Activated CD8-positive, alpha-beta memory T cell treated with anti-CD3 and anti-CD28 coated beads, Interleukin-2, amount 50 U/mL, for 4 hours (primary cell): ENCODE measurements at places on chromosomes 7 and 10.
A peak's percentile ranks its signal among the peaks of the same experiment; 100 is the strongest.

- no peak for DNase-seq
These were observed 293.6 kb upstream of the ZNF32 start for GRCh38 chr10:43942096-43942850.

DNA sequence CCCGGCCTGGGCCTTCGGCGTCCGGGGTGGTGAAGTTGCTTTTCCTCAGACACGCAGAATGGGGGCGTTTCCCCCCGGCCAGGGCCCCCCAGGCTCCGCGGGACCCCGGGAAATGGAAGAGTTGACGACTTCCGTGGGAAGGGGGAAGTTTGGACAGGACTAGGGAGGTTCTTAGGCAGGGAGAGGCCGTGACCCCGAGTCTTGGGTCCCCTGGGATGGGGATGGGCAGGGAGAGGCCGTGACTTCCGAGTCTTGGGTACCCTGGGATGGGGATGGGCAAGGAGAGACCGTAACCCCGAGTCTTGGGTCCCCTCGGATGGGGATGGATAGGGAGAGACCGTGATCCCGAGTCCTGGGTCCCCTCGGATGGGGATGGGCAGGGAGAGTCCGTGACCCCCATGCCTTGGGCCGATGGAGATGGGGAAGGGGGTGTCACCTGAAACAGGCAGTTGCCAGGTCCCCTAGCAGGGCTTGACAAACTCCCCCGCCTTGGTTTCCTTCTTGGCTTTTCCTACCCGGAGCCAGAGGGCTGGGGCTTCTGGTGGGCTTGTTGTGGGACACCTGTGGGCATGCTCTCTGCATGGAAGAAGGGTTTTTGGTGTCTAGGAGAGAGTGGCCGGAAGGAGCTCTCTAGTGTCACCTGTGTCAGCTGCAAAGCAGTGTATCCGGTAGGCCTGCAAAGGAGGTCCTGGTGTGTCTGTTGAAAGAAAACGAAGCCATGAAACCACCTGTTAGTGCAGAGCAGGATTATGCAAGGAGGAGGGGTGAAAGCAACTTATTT lies 1.1 kb downstream of the TRRAP start:
- peak; percentile 53 for DNase-seq

DNA sequence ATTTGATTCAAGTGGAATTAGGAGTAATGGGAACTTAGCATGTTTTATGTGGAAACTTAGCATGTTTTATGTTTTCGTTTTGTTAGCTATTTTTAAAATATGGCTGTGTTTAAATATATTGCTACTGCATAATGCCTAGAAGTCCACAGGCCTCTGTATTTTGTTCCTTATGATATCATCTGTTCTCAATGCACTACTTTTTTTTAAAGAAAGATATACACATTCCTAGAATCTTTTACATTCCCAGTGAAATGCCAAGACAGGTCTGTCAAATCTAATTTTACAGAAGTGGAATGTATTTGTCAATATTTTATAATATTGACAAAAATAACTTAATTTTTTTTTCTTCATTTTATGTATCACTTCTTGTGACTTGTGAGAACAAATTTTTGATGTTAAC lies 51.6 kb downstream of the ST7 start:
- no peak for DNase-seq

- no peak for DNase-seq
These were observed 275.9 kb downstream of the EXOC4 start for GRCh38 chr7:133528796-133529195.

DNA sequence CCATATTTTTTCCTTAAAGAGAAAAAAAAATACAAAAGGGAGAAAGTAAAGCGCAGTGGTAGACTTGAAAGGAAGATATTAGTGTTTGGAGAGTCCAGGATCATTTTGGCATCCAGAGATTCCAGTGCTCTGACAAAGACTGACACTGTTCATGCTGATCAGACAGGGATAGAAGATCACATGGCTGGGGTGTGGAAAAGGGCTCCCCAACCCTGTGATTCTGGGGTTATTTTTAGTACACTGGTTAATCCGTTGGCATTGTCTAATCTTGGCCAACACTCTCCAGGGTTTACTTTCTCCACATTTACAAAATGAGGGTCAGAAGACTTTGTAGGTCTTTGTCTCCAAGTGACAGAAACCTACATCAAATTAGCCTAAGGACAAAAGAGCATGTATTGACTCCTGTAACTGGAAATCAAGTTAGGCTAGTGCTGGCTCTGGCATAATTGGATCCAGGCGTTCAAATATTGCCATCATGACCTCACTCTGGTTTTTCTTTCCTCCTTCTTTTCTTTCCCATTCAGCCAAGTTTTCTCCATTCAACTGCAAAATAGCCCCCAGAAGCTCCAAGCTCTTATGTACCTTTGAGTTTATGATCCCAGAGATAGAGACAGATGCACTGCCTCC lies 181.6 kb downstream of the PHTF2 start:
- DNase-seq: no peak

DNA sequence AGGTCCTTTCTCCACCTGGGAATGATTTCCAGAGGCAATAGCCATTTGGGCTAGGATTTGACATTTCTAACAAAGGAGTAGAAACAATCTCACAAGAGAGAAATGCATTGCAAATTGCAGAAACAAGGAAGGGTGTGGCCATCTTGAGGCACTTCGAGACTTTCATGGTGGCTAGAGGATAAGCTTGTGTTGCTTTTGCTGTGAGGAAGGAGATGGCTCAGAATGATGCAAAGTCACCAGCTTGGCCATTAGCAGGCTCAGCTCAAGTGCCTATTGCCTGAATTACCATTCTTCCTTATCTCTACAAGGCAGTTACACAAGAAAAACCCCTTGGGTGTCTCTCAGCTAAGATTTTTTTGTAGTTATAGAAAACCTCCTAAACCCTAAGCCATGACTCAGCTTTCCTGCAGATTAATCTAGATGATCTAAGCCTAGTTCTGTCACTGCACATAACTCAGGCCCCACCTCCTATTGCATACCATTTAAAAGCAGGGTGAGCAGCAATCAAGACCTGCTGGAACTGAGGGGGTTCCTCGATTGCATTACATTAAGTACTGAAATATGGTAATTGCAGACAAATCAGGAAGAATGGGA lies 683.1 kb downstream of the NRG3 start:
- DNase-seq: no peak

- DNase-seq: no peak
These were observed 95.9 kb downstream of the PHF14 start for GRCh38 chr7:11069591-11069990.
